ENCODE measurements at places on chromosomes 7 and 10. TPM values are rescaled to one million over a fixed set of nuclear protein-coding genes. Genes with fewer than 3 reads are reported as not detected.

GRCh38 chr7:33035776-33036175 lies 26.8 kb downstream of the NT5C3A start:
- DNase-seq, result no peak

DNA sequence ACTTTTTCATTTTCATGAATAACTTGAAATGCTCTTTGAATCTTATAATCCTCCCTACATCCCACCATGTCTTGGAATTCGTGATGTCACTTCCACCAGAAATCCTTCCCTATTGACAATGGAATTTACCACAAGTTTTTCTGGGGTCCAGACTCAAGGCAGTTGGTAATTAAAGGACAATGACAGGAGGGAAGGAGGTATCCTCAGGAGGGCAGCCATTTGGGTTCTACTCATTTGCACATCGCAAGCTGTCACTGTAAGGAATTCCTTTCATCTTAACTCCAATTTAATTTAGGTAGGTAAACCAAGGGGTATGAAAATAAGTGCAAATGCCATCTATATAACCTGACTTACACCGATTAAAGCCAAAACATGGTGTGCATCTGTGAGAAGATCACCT lies 21.9 kb downstream of the LRRC17 start:
- no peak for DNase-seq

PNLIPRP1 gene
- 1.4 TPM for total RNA-seq

DNA sequence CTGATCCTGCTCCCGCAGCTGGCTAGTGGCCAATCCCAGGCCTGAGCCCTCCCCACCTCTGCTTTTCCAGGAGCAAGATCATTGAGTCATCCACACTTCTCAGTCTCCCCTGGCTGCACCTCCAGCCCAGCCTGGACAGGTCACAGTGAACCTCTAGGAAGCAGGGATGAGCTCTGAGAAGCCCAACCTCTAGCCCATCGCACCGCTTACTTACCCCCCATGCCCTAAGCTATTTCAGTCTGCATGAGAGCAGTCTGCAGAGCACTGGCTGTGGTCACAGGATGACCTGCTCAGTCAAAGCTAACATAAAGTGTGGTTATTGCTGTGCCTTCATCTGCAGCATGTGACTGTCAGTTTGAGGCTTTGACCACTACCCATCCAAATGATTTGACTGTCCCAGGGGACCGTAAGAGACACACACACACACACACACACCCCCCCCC lies 129.2 kb downstream of the SORBS1 start:
- no peak for DNase-seq

DNA sequence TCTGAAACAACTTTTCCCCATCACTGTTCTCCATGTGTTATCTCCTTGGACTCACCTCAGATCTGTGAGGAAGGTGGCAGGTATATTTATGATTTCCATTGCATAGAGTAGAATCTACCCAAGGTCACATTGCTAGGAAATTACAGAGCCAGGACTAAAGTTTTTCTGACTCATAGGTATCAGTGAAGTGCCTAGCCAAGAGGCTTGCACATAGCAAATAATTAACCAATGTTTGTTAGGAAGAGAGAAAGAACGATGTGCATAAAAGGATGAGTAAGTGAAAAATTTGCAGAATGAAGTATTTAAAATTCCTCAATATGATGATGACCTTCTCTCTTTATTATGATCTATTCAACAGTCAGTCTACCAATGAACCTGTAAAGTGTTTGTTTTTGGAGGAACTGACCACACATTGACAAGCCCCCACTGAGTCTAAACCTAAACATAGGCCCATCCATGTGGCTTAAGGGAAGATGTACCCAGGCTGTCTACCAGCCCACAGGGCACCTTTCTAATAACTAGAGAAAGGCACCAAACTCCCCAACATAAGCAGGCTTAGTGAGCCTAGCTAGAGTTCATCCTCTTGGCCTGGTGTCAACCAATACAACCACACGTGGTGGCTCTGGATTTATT lies 252.9 kb upstream of the ZMIZ1 start:
- DNase-seq, result no peak

DNA sequence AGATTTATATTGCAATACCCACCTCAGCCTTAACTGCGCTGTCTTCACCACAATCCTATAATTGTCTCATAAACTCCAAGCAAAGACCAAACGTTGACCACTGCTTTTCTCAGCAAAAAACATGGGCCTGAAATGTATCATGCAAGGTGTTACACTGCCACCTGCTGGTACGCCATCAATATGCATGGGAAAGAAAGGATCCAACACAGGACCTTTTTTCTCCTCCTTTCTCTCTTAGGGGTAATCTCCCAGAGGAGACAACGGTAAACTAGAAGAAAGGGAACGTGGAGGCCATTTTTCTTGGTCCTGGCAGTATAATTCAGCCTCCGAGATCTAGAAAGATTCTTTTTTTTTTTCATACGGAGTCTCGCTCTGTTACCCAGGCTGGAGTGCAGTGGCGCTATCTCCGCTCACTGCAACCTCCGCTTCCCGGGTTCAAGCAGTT lies 79.1 kb upstream of the MPP7 start:
- peak; percentile 88 for DNase-seq

CYP2E1 gene
- total RNA-seq, result 3.4 TPM

- DNase-seq, result peak; percentile 55
These were observed at the start of gene IFIT2 for GRCh38 chr10:89301721-89302445. Gene IFIT2 (plus strand): TSS chr10:89302046. CDS start chr10:89302124, 78 bp downstream.

DNA sequence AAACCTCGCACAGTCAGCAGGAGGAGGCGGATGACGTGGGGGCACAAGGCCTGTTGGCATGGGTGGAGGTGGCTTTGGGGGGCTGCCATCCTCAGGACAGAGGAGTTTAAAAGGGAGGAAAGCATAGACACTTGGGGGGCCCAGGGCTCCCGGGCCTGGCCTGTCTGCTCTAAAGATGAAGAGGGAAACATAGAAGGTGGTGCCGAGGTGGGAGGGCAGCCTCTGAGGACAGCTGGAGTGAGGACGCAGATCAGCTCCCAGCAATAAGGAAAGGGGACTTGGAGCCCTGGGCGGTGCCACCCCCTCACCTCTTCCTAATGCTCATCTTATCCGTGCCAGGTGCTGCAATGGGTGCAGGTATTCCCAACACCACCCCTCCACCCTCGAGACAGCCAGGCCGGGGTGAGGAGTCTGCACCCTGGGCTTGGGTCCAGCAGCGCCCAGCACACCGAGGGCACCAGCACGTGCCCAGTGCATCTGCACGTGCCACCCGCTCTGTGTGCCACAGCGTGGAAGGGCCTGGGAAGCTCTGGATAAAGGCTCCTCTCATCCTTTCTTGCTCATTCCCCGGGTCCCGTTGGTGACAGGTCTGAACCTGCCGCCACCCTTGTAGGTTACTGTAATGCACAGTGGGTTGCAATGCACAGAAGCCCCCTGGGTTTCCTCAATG lies 566.0 kb upstream of the FOXK1 start:
- DNase-seq, result no peak

- DNase-seq, result no peak
These were observed 24.7 kb upstream of the YAE1 start for GRCh38 chr7:39541511-39541910.

- DNase-seq, result peak; percentile 82
These were observed at the start of gene SH3PXD2A for GRCh38 chr10:103855424-103855823. Gene SH3PXD2A (minus strand): TSS chr10:103855576. CDS start chr10:103855266, 310 bp downstream.

DNA sequence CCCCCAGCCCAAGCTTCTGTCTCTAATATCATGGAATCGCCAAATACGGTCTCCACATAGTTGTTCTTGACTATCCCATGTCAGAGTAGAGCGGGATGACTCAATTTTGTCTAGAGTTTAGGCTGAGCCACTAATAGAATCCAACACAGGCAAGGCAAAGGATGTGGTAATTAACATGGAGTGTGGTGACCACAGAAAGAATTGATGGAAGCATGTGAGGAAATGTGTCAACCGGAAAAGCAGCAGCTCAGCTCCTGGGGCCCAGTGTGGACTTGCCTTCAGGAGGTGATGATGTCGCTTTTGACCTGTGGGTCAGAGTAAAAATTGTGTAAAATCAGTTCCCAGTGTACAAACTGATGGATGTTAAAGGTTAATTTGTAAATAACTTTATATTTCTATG lies 139.3 kb upstream of the KLF6 start:
- DNase-seq, result no peak

DNA sequence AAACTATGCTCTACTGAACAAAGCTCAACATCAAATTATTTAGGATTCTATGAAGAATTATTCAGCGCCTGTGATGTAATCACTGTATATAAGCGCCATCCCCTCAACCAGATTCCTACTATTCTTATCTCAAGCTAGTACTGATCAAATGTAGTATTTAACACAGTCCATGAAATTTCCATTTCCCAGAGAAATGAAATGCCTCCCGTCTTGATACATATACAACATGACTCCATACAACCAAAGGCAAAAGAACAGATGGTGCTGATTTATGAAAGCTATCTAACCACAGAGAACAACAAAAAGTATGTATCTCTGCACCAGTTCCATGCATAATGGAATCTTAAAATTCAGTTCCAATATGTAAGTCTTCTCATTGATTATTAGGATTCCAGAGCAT lies 406.1 kb downstream of the PARD3 start:
- DNase-seq, result no peak

VPS50 gene
- total RNA-seq, result 28.9 TPM

GPR37 gene
- total RNA-seq, result 0.99 TPM

PITX3 gene
- not detected for total RNA-seq

PNLIP gene
- total RNA-seq, result 2.3 TPM

DNA sequence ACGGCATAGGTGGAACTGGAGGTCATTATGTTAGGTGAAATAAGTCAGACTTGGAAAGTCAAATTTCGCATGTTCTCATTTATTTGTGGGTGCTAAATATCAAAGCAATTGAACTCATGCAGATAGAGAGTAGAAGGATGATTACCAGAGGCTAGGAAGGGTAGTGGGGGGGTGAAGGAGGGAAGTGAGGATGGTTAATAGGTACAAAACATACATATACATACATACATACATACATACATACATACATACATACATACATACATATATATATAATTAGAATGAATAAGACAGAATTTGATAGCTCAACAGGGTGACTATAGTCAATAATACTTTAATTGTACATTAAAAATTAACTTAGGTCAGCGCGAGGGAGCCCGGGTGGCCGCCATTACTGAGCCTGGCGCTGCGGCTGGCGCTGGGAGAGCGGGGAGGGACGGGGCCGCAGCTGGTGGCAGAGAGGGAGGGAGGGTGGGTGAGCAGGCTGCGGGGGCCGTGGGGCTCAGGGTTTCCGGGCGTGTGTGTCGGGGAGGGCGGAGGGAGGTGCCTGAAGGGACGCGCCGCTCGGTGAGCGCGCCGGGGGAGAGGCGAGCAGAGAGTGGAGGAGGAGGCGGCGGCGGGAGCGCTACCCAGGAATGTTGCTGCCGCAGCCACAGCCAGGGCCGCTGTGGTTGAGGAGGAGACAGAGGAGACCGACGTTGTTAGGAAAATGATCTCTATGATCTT lies 85.8 kb upstream of the EGFR start:
- peak; percentile 92 for DNase-seq

DNA sequence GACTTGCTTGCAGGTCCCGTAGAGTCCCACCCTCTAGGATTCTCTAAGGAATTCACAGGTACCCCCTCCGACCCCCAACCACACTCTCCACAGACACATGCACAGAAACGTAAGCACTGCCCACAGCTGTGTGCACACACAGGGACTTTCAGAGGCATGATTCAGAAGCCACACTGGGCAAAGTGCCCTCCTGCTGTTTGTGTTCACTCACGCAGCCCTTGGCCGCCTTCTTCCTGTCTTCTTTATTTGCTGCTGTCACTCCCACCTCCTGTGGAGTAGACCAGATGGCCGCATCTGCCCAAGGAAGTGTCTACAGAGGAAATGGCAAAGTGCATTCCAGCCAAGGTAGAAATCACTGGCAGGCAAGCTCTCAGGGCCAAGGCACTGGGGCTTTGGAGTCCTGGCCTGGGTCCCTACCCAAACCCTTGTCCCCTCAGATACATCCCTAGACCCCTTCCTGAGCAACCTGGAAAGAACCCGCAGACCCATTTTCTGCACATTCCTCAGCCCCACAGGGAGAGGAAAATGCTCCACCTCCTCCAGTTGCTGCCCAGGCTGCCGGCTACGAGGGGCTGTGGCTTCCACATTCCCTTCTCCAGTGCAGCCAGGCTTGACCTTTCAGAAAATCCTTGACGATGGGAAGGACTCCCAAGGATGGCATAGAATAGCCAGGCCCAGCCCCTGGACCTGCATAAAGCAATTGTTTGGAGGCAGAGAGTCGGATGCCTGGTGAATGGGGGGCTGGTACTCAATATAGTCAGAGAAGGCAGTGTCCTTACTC lies 21.6 kb upstream of the GIMAP8 start:
- peak; percentile 67 for DNase-seq

GRCh38 chr7:130153211-130153908 lies 51.8 kb downstream of the TMEM209 start:
- no peak for DNase-seq

GRCh38 chr10:83078160-83078559 lies 1061.1 kb upstream of the GHITM start:
- no peak for DNase-seq

SLIT1 gene
- 0.42 TPM for total RNA-seq

DNA sequence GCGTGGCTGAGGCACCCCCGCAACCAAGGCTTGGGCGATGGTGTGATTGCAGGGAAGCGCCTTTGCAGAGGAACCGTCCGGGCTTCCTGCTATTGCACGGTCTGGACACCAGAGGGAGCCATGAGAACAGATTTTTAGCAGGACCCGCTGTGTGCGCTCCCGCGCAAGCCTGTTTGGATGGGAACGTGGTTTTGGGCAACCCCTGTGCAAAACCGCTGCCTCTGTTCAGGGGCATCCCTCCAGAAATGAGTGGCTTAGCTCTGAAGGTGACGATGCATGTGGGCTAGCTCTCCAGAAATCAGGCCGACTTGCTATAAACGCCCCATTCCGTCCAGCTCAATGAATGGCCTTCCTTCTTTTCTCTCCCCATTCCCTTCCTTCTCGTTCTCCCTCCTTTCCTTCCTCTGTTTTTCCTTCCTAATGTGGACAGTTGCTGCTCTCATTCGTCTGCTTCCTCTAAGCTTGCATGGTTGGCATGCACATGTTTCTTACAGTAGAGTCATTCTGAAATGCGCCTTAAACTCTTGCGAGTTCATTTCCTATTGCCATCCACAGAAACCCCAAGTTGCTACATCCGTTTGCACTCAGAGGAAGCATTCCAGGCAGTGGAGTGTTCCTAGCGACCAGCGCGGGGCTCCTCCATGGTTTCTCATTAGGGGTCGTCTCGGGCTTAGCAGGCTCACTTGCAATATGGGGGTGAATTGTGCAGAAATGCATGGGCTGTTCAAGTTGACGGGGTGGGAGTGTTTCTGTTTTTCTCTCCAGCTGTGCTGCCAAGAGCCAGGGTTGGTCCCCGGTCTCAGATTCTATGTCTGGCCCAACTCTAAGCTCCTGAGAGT lies 302.5 kb upstream of the GALNT17 start:
- peak; percentile 72 for DNase-seq

GIMAP6 gene
- 49.2 TPM for total RNA-seq

GRCh38 chr10:77359287-77359691 lies 278.3 kb downstream of the KCNMA1 start:
- no peak for DNase-seq

DNA sequence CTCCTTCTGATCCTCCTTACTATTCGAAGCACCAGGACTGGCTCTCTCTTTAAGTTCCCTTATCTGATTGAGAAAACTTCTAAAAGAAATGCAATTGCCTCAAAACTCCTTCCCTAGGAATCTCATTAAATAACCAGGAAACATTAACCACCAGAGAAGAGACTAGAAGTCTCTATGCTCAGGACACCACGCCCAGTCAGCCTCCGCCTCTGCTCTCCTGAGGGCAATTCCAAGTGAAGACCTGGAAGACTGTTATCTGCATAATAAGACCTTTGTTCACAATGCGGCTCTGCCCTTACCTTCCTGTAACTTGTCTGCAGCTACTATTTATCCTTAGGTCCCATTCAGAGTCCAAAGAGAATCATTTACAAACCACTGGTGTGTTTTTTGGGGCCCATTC lies 78.8 kb downstream of the ELMO1 start:
- no peak for DNase-seq

GRCh38 chr7:153567426-153567825 lies 484.8 kb upstream of the DPP6 start:
- no peak for DNase-seq

Data from aorta (tissue), 5 donors.